ENCODE measurements at places on chromosomes 7 and 10.

DNA sequence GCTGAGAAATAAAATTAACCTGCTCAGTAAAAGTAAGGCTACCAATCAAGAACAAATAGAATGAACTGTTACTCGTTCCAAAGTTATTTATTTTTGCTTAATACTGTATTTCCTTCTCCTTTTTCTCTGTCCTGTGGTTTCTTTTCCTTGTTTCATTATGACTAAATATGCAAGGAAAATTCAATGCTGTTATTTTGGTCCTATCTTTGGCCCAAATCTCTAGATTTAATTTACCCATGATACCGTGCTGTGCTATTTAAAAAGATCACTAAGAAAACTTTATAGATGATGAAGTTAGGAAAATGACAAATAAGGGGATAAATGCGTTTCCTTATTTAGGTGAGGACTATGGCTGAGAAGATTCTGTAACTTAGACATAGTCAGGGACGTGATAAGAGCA, 45.3 kb upstream of the FAM133B start:
- no peak for DNase-seq

- DNase-seq = no peak
Observed at GRCh38 chr7:55425141-55425752, 60.1 kb downstream of the LANCL2 start.

DNA sequence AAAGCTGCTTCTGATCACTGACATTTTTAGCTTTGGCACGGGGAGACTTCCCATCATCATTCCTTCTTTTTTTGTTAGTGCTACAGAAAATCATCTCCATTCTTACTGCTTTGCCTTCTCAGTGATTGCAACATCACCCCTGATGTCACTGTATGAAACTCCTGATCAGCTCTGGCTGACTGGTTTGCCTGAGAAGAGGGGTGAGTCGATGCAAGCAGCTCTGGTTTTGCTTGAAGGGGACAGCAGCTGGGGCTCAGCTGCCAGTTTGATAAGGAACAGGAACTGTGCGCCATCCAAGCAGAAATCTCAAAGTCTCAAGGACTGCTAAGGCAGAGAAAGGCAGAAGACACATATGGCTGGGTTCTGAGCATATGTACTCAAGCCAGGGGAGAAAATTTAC, 808.5 kb upstream of the CELF2 start:
- no peak for DNase-seq

DNA sequence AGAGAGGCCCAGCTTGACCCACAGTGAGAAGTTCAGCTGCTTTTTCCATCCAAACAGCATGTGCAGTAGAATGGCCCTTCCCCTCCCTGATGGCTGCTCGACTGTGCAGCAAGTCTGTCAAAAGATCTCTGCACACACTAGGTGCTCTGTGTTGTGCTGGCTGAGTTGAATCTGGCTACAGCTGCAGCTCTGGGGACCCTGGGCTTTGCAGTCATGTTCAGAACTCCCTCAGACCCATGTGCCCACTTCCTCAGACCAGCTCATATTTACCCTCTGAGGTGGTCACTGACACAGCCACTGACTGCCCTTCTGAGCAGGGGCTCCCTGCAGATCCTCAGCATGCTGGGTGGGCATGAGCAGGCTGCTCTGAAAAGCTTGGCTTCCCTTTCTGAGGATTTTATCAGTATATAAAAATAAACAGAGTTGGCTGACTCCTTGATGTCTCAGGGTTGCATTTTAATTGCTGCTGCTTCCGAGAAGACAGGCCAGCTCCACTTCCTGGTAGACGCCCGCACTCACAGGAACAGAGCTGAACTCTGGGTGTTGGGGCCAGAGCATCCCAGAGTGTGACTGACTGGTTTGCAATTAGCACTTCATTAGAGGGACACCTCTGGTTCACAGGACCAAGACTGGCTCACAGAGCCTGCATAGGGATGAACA, 507.9 kb downstream of the RPS24 start:
- no peak for DNase-seq

- no peak for DNase-seq
Observed at GRCh38 chr7:120986650-120987049, 1.9 kb upstream of the CPED1 start.

- no peak for DNase-seq
Observed at GRCh38 chr10:126777714-126778113, 107.2 kb upstream of the C10orf90 start.

DNA sequence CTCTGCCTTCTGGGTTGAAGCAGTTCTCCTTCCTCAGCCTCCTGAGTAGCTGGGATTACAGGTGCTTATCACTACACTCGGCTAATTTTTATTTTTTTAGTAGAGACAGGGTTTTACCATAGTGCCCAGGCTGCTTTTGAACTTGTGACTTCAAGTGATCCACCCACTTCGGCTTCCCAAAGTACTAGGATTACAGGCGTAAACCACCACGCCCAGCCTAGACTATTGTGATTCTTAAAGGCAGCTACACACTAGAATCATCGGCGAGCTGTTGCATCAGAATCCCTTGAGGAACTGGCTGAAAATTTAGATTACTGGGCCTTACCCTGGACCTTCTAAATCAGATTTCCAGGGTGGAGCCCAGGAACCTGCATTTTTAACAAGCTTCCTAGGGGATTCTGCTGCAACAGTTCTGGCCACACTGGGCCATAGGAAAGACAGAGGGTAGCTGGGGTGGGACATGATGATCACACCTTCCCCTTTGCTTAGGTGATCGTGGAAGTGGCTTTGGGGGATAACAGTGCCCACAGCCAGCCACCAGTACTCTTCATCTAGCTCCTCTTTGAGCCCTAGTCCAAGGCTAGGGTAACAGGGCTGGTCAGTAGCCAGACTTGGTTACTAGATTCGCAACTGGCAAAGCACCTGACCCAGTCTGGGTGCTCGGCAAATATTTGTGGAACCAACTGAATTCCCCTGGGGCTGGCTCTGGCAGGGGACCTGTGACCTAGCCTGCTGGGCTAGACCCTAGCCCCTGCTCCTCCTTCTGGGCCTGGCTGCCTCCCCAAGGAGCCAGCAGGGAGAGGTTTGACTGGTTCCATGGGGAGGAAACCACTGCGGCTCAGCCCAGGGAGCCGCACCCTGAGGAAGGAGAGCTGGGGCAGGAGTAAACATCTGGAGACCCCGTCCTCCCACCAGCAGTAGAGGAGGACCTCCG, 67.1 kb upstream of the DUSP5 start:
- DNase-seq = no peak

- no peak for DNase-seq
Observed at GRCh38 chr7:70044981-70045380, 446.7 kb downstream of the AUTS2 start.

GRCh38 chr7:138804618-138805017, 6.6 kb upstream of the ATP6V0A4 start:
- DNase-seq = no peak

- DNase-seq = no peak
Observed at GRCh38 chr10:119654540-119654939, 3.4 kb downstream of the BAG3 start.

- DNase-seq = no peak
Observed at GRCh38 chr7:95001815-95002561, 94.6 kb downstream of the PPP1R9A start.

GRCh38 chr10:119120875-119121274, 17.0 kb downstream of the DENND10 start:
- DNase-seq = no peak

DNA sequence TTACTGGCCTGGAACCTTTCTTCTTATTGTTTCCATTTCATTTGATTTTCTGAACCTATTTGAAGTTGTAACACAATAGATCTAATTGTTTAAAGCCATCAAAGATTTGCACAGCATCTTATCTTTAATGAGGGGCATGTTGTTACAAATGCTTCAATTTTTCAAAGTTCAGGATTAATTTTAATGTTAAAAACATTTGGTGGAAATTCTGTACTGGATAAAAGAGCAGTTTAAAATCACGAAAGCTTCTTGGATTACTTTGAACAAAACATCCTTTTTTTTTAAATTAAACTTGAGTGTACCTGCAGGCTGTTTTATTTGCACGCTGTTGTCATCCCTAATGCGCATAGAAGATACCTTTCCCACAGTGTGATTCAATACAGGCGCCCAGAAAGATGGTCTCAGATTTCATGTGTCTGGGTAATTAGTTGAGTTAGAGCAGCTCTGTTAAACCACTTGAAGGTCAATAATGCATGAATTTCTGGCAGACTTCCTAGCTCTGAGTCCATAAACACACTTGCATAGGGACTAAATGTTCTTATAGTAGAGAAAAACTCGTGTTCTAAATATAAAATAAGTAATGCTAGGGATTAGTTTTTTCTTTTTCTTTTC, 29.3 kb upstream of the DDX50 start:
- peak; percentile 76 for DNase-seq

DNA sequence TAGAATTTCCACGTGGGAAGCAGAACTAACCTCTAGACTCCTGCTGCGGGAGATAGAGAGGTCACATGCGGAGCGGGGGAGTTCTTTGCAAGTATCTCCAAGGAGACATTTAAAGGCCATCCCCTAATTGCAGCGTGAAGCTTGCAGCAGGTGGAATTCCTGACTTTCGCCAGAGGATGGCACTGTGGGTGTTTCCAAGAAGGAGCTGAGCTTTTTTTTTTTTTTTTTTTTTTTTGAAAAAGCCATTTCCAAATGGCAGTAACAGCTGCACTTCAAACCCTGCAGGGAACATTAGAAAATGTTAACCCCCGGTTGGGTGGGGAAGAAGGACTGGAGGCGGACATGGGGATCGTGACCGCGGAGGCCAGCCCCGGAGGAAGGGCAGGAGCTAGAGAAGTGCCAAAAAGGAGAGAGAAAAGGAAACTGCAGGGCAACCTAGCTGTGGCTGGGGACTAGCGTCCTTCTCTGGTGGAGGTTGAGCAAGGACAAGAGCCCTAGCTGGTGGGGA, 487.7 kb downstream of the TYW1 start:
- peak; percentile 87 for DNase-seq

GRCh38 chr7:95545007-95545615, 51.2 kb downstream of the PDK4 start:
- DNase-seq = no peak

DNA sequence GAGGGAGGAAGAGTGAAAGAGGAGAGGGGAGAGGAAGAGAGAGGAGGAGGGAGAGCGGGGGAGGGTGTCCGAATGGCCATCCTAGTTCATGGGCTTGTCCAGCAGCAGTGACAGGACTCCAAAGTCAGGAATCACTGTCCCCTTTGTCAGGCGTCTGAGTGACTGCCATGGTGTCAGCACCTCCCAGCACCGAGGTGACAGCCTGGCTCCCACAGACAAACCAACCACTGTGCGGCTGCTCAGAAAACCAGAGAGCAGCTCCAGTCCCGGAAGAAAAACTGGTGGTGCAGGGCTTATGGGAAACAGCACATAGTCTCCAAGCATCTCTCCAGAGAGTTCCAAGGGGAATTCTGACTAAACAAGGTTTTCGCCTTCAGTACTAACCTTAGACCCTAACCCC, 18.9 kb upstream of the FGFR2 start:
- no peak for DNase-seq

- DNase-seq = no peak
Observed at GRCh38 chr10:8279598-8279997, 225.1 kb downstream of the GATA3 start.

All from NCI-H1417 (cell line).